ENCODE measurements at places on chromosomes 3 and 15.

GRCh38 chr3:74630602-74631001 is 16.1 kb upstream of the CNTN3 start:
- DNase-seq, result no peak

GRCh38 chr3:156862338-156862737 is 36.2 kb downstream of the LEKR1 start:
- no peak for DNase-seq

DNA sequence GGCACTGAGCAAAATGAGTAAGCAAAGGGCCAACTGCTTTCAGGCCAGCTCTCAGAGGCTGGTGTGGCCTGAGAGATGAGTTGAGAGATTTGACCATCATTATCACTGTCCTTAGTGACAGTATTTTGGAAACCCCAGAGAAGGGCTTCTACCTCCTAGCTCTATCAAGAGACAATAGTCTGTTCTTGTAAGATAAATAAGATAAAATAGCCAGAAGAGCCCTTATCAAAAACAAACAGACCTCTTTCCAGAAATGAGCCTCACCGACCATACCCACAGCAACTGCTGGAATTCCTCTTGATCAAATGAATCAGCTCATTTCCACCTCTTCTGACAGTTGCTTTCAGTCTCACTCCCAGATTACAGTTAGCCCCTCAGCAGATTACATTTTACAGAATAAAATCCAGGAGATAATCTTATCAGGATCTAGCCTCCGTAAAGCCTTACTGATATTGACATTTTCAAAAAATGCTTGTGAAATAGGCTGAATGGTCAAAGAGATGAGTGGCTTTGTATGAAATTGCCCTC is 4.5 kb downstream of the HDC start:
- DNase-seq, result peak; percentile 72

DNA sequence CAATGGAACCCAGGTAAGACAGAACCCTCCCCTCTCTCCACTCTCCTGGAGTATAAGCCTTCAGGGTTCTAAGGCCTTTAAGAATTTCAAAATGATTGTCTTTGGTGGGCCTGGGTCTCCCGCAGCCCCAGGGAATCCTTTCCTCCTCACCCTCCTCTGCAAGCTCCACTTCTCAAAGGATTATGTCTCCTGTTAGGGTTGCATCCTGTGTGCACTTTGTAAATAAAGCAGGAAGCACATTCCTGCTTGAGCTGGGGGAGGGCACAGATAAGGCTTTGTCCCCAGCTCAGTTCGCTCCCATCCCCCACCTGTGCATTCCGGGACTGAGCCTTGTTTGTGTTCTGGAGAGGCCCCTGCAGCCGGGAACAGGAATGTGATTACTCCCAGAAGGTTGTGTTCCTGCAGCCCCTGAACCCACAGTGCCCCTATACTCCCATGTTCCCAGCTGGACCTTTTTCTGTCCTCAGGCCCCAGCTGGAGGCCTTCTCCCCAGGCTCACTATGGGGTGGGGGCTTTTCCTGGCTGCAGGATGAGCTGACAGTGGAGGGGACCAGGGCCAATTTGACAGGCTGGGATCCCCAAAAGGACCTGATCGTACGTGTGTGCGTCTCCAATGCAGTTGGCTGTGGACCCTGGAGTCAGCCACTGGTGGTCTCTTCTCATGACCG is 9.5 kb downstream of the TYRO3 start:
- DNase-seq, result no peak

GRCh38 chr3:160653512-160653911 is 23.4 kb upstream of the ARL14 start:
- no peak for DNase-seq

DNA sequence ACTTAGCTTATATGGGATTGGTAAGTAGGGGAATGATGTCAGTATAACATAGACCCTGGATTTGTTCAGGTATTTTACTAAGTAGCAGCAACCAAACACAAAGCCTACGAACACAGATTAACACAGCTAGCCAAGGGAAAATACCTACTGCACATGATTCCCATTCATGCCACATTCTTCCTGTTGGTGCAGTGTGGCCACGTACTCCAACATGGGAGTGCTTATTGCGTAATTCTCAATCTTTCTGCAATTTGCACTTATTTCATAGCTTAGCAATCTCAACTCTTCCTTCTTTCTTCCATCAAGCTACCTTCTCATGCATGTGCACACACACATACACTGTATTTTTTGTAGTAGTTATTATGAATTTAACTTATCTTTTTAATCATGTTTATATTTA is 186.8 kb downstream of the IL5RA start:
- DNase-seq, result no peak

GRCh38 chr15:93088200-93088980 is 621 bp downstream of the RGMA start:
- peak; percentile 12 for DNase-seq

DNA sequence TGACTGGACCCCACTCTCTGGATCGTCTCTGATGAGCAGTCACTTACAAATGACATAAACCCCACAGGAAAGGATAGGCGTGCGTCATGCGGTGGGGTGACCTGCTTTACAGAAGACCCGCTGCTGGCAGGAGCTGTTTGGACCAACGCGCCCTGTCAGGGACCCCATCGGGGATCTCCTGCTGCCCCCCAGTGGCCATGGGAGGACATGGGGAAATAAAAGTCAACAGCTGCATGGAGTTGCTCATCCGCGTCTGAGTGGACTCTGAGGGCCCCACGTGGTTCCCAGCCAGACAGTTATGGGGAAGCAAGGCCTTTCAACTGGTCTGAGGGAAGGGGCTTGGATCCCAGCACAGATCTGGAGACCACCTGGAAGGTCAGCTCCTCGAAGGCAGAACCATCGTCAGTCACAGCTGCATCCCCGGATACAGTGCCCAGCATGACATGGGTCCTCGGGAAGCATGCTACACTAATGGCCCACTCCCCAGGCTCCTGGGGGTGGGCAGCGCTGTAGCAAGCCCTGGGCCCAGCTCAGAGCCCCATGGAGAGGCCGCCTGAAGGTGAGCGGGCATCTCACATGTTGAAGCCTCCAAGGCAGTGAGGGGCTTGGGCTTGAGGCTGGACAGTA is 32.1 kb downstream of the PTH1R start:
- peak; percentile 69 for DNase-seq

DNA sequence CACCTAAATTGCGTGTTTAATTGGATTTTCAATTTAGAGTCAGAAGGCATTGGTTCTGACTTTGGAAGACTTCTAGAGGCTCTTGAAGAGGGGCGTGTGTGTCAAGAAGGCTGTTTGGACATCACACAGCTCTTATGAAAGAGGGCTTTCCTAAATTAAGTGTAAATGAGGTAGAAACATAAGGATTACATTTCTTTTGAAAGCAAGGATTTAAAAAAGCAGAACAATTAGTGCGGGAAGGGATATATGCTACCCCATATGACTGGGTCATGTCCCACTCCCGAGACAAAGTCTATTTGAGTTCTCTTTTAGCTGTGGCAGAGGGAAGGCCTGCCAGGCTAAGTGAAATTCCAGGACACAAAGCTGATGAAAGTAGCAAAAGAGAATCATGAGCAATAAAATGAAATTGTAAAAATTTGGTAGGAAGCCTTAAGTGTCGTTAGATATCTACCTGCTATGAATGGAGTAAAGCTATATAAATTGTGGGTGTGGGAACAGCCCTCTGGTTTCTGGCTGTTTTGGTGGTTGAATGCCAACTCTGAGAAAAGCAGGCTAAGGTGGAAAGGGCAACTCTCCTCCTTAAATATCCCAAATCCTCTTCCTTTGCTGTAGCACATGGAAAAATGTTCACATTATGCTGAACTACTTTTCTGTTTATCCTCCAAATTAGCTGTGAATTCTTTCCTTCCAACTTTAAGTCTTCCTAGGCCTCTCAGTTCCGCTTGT is 100.6 kb upstream of the TSC22D2 start:
- DNase-seq, result no peak

DNA sequence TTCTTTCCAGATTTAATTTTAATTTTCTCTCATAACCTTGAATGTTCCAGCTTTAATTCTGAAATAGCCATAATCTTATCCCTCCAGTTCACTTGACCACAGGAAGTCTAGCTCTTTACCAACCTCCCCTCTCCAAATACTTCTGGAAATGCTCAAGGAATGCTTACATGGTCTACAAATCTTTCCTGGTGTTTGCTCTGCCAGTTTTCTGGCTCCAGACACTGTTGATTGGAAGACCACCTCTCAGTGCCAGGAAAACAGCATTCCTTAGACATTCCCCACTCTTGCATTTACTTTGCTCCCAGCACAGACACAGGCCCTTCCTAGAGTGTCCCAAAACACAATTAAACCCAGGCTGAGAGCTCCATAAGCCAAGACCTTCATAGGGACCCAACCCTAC is 98.6 kb downstream of the MESD start:
- no peak for DNase-seq

GRCh38 chr3:127184870-127185216 is 8.1 kb upstream of the PRR23E start:
- no peak for DNase-seq

- no peak for DNase-seq
Observed at GRCh38 chr3:177561365-177561764, 364.1 kb upstream of the TBL1XR1 start.

- DNase-seq, result no peak
Observed at GRCh38 chr15:52428297-52428696, 100.4 kb downstream of the MYO5A start.

DNA sequence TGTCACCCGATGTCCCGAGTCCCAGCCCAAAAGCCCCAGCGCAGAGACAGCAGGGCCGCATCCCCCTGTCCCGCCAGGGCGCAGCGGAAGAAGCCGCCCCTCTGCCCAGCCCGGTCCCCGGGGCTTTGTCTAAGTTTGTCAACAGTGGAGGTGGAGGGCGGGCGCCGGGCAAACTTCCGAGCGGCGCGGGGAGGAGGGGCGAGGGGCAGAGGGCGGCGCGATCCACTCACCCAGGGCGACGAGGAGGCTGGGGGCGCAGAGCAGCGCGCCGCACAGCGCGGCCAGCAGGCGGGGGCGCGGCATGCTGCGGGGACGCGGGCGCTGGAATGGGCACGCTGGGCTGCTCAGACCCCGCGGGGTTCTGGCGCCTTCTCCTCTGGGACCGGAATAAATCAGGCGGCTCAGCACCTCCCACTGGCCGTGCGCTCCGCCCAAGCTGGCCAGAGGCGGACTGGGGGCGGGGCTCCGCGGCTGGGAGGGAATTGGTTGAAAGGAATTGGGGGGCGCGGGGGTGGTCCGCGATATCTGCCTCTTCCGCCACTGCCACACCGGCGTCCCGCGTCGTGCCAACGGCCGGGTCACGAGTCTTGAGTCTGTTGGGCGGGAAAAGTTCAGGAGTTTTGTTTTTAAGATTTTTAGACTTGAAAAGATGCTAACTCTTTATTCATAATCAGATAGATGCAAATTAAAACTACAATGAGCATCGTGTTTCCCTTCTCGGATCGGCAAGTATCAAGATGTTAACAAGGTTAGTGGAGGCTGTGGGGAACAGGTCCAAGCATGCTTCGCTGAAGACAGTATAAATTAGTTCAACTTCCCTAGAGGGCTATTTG is at the start of gene MFGE8:
Gene MFGE8, minus strand, starts transcription at position 363 of the 833 bp plus-strand sequence. Its CDS starts 60 bp downstream, at position 303.
- peak; percentile 67 for DNase-seq

GRCh38 chr3:104763007-104763406 is 603.7 kb upstream of the ALCAM start:
- DNase-seq, result no peak

- DNase-seq, result peak; percentile 39
Observed at GRCh38 chr15:74400915-74401757, 32.6 kb downstream of the SEMA7A start.

DNA sequence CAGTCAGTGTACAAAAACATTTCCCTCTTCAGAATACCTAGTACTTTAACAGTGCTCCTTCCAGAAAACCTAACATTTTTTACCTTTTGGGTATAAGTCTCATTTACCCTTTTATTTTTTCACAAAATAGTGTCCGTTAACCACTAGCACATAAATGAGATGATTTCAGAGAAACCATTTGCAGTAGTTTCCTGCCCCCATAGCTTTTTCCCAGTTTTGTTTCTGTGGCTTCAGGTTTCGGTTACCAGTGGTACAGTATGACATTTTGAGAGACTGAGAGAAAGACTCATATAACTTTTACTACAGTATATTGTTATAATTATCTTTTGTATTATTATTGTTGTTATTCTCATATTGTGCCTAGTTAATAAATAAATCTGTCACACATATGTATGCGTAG is 6.2 kb upstream of the RBMS3 start:
- DNase-seq, result no peak

DNA sequence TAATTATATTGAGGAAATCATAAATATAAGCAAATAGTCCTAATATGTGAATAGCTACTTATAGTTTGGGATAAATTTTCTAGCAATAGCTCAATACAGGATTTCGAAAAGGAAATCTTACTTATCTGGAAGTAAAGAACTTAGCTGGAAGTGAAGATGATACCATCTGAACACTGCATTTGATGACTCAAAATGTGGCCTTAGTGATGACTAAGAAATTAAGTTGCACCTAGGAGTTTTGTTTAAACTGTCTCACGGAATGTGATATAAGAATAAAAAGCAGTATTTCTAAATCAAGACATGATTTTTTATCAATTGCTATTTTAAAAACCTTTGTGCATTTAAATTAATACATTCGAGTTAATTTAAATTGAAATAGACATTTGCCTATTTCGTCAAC is 91.2 kb downstream of the EOMES start:
- no peak for DNase-seq

- no peak for DNase-seq
Observed at GRCh38 chr3:168926426-168926825, 737.1 kb downstream of the MECOM start.

- DNase-seq, result no peak
Observed at GRCh38 chr3:127800508-127800907, 21.8 kb downstream of the MGLL start.

GRCh38 chr3:42013691-42014457 is 52.0 kb upstream of the ULK4 start:
- DNase-seq, result peak; percentile 65

- no peak for DNase-seq
Observed at GRCh38 chr3:5035113-5035512, 55.9 kb downstream of the BHLHE40 start.

DNA sequence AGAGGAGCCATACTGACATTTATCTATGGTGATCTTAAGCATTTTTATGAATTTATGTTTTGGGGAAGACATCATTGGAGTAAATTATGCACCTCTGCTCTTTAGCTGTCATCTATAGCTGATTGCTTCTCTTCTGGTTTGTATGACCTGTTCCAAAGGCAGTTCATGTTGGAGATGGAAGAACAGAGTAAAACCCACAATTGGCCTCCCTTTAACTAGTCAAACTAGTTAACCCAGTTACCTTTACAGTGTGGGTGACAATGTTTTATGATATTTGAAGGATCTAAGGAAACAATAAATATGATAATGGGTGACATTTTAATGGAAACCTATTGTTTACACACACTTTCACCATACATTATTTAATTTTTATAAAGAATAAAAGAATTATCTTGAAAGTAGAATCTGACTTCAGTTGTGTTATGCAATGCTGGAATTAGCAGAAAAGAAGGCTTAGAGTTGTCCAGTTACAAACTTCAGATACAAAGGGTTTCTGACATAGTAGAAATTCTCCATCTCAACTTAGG is 263.5 kb downstream of the NFKBIZ start:
- DNase-seq, result no peak

- DNase-seq, result no peak
Observed at GRCh38 chr3:123163141-123163540, 38.6 kb upstream of the SEC22A start.

DNA sequence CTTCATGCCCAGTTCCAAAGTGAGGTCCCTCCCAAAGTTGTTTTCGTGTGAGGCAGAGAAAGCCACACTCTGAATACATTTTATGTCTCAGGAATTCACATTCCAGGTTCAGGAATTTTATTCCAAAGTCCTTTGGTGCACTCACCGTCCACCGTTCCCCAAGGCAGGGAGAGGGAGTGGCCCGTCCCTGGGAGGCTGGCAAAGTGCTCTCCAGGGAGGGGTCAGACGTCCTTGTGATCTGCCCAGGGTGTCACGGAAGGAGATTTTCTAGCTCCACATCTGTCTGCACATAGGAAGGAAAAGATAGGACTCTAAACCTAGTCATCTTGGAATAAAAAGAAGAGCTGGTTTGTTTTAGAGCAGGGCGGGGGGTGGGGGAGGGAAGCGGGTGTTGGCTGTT is 47.9 kb downstream of the KLF13 start:
- no peak for DNase-seq
